ENCODE measurements at places on chromosomes 3 and 15.
A peak's percentile ranks its signal among the peaks of the same experiment; 100 is the strongest.

DNA sequence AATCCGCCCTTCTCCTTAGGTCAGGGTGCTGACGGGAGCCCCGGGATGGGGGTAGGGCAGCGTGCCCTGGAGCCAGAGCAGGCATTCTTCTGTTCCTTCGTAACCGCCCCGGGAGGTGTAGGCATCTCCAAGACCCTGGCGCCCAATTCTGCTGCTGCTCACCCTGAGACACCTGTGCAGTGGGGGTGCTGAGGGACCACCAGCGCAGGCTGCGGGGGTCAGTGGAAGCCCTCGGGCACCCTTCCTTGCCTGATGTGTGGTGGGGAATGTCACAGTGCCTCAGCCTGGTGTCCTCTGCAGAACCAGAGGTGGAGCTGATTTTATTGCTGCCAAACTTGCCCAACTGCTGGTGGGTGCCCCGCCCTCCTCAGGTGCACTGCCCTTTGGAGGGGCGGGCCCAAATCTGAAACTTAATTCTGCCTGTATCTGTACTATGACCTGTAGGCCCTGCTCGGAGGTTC lies 7.3 kb downstream of the CSK start:
- DNase-seq: peak; percentile 47

DNA sequence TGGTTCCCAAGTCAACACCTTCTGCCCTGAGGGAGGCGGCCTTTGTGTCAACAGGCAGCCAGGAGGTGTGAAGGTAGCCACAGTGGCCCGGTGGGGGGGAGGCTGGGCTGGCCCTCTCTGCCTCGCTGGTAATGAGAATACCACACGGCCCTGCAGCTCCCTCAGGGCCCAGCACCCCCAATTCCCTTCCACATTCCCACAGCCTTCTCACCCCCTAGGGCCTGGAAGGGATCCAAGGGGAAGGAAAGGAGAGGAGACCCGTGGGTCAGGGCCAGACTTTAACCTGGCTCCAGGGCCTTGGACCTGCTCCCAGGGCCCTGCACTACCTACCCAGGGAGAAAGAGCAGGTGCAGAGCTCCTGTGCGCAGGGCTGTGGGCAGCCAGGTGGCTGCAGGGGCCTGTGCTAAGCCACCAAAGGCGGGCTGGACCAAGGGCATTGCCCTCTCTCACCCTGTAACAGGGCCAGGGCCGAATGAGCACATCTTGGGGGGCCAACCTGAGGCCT lies 8.7 kb upstream of the MESP2 start:
- DNase-seq: peak; percentile 5

DNA sequence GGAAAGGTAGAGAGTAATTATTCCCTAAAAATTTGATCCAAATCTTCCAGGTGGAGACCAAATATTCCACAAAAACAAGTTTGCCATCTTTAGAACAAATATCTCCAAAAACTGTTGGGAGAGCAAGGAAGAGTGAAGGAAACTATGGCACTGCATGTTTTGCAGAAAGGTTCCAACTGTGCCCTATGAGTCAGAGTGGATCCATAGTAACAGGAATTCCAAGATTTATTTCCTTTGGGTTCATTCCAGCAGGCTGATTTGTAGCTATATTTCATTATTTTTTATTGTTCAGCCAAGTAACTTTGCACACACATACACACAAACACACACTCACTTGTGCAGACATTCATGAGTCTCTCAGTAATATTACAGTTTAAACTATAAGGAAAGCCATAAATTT lies 459.7 kb upstream of the EPHA6 start:
- DNase-seq: no peak

- DNase-seq: no peak
These were observed 299 bp downstream of the PAQR9 start for GRCh38 chr3:142963234-142963515.

DNA sequence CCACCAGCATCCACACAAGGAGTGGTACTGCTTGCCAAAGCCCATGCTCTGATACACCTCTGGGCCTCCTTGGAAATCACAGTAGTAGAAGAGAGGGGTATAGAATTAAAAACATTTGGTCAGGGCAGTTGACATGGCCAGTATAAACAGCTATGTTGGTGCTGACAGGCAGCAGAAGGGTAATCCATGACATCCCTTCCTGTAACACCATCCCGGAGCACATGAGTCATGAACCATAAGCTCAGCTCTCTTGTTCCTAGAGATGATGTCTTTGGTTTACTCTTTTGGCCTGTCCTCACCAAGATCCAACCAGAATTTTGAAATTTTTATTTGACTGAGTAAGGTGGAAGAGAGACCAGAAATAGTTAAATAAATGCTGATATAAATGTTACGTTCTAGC lies 132.6 kb upstream of the CTDSPL start:
- DNase-seq: no peak

GRCh38 chr3:112133626-112134334 lies 732 bp upstream of the GCSAM start:
- no peak for DNase-seq

- no peak for DNase-seq
These were observed 54.9 kb downstream of the DCUN1D1 start for GRCh38 chr3:182925330-182925943.

DNA sequence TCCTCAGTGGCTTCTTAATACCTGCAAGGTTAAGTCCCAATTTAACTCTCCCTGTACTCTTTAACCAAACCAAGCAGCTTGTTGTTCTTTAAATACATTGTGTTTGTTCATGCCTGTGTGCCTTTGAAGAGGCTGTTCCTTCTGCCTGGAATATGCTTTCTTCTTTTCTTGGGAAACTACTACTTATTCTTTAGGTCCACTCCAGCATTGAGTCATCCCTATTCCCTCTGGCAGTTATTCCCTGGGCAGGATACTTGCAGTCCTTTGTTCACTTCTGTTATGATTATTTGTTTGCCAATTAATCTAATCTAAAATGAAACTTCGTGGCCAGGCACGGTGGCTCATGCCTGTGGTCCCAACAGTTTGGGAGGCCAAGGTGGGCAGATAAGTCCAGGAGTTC lies 139.3 kb downstream of the ZNF609 start:
- DNase-seq: no peak

- no peak for DNase-seq
These were observed 39.1 kb downstream of the KNL1 start for GRCh38 chr15:40633178-40633577.

DNA sequence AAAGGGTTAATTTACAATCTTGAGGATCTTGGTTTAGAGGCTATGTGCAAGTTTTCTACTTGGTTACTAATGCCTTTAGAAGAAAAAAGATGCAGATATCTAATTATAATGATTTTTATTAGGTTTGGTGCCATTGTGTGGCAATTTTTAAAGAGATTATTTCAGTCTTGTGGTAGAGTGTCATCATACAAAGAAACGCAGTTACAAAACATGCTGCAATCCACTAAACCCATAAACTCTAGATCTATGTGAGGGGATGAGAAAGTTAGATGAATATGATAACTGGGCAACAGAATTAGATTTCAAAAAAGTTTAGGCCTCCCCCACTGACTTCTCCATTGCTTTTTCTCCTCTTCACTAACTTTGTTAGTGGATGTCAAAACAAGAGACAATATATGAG lies 106.0 kb downstream of the ARPP21 start:
- no peak for DNase-seq

GRCh38 chr3:24837601-24838000 lies 343.0 kb upstream of the THRB start:
- no peak for DNase-seq

GRCh38 chr3:184643442-184643841 lies 68.4 kb downstream of the MAGEF1 start:
- no peak for DNase-seq

- peak; percentile 85 for DNase-seq
These were observed 5.0 kb downstream of the GATA2 start for GRCh38 chr3:128487813-128488635.

Measured in hepatocyte (in vitro differentiated cells).